ENCODE measurements at places on chromosomes 4 and X. TPM values are rescaled to one million over a fixed set of nuclear protein-coding genes. Genes with fewer than 3 reads are reported as not detected.

GRCh38 chr4:156609421-156609820 lies 362.2 kb downstream of the PDGFC start:
- no peak for DNase-seq

DNA sequence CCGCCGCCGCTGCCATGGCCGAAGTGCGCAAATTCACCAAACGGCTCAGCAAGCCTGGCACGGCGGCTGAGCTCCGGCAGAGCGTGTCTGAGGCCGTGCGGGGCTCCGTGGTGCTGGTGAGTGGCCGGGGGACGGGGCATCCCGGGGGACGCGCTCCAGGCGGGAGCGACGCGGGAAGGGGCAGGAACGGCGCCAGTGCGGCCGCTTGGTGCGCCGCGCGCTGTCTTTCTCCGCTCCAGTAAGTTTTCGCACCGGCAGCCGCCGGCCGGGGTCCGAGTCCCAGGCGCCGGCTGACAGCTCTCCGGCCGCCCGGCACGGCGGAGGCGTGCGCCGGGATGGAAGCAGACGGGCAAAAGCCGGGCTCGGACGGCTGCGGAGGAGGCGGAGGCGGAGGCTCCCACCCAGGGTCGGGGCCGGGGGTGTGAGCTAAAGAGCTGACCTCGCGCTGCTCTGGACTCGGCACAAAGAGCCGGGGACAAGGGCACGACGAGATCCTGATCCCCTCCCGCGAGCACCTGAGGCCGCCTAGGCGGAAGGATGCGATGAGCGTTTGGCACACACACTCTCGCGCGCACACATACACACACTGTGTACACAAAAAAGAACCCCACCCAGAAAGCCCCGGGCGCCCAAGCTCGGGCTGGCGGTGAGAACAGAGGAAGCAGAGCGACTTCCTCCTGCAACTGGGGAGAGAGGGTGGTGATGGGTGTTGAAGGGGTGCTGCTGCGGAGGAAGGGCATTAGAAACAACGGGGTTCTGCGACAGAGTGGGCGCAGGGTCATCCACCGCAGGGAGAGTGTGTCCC lies 545 bp downstream of the DOCK11 start:
- peak; percentile 84 for DNase-seq

GRCh38 chr4:38683276-38683675 lies 19.3 kb downstream of the KLF3 start:
- DNase-seq = no peak

- no peak for DNase-seq
Measured at GRCh38 chrX:23511793-23512192, 155.5 kb upstream of the PRDX4 start.

GRCh38 chr4:152408514-152409327 lies 127.2 kb downstream of the FBXW7 start:
- DNase-seq = peak; percentile 35

GRCh38 chr4:38710053-38710452 lies 46.1 kb downstream of the KLF3 start:
- DNase-seq = no peak

GRCh38 chrX:133297284-133297683 lies 79.1 kb upstream of the TFDP3 start:
- no peak for DNase-seq

The CFI gene
- total RNA-seq = not detected

The DKK2 gene
- total RNA-seq = not detected

The OCIAD2 gene
- total RNA-seq = 76.9 TPM

The PDGFRA gene
- not detected for total RNA-seq

The CTAG1A gene
- total RNA-seq = not detected

The CHIC1 gene
- total RNA-seq = 4.5 TPM

The TEX13C gene
- total RNA-seq = not detected

The AADAT gene
- not detected for total RNA-seq

The BGN gene
- not detected for total RNA-seq
